Activated naive CD4-positive, alpha-beta T cell treated with anti-CD3 and anti-CD28 coated beads for 36 hours (primary cell): ENCODE measurements at places on chromosomes 3 and 15.
A peak's percentile ranks its signal among the peaks of the same experiment; 100 is the strongest.

GRCh38 chr15:69920221-69920620, 177.5 kb downstream of the TLE3 start:
- DNase-seq = no peak

- no peak for DNase-seq
Observed at GRCh38 chr3:29705906-29706844, 425.3 kb downstream of the RBMS3 start.

DNA sequence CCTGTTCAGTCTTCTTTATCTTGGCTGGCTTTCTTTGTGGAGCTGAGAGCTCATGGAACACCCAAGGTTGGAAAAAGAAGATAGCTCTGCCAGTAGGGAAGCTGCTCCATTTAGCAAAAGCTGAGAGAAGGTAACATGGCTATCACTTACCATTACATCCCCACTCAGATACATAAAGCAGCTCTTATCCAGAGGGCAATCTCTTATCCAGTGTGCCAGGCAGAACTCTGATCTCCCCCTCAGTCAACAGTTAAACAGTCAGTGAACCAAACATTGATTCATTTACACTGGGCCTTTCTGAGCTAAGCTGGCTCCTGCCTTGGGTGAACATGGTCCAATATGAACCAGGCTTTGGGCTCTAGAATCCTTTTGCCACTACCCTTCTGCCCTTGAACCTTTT, 624.2 kb downstream of the NTRK3 start:
- no peak for DNase-seq

- no peak for DNase-seq
Observed at GRCh38 chr3:133264920-133265319, 134.9 kb upstream of the BFSP2 start.

- DNase-seq = no peak
Observed at GRCh38 chr3:131928593-131928992, 106.2 kb downstream of the CPNE4 start.

DNA sequence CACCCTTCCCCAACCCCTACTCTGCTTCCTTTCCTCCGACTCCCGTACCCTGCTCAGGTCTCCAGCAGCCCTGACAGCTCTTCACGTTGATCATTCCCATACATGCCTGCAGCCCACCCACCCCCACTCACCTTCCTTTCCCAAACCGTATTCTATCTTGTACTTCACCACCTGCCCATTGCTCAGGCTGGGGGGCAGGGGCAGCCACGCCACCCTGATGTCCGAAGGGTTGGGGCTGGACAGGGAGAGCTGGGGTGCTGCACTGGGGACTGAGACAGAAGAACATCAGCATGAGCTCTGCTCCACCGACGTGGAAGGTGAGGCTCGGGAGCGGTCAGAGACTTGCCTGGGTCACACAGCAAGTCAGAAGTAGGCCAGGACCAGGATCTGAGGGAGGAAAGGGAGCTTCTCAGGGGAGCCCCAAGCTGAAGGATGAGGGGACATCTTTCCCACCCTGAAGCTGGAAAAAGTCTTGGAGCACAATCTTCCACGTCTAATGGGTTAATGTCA, 16.5 kb upstream of the IGDCC3 start:
- DNase-seq = no peak

- no peak for DNase-seq
Observed at GRCh38 chr3:46024131-46024530, 3.2 kb downstream of the XCR1 start.

GRCh38 chr3:197507081-197507480, 48.7 kb downstream of the BDH1 start:
- DNase-seq = no peak

DNA sequence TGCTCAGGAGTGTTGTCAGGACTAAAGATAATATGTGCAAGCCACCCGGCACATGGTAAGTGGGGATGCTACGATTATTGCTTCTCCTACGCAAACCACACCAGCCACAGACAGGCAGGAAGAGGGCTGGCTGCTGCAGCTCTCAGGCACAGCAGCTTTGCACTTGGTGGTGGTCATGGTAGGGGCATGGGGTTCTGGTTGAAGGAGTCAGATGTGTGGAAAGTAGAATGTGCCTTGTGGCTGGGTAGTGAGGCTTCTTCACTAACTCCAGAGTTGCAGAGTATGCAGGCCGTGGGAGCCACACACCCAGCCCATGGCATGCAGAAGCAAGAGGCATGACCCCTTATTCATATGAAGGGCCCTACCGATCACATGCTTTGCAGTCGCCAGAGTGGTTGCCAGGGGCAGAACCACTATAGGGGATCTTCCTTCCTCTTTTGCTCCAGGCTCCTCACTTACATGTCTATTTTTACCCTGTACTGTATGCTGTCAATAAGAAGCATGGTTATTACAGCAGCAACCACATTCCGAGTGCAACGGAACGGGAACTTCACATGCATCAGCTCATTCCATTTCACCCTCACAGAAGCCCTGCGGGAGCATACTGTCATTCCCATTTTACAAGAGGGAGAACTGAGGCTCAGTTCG, 59.2 kb upstream of the HERC1 start:
- DNase-seq = peak; percentile 85

DNA sequence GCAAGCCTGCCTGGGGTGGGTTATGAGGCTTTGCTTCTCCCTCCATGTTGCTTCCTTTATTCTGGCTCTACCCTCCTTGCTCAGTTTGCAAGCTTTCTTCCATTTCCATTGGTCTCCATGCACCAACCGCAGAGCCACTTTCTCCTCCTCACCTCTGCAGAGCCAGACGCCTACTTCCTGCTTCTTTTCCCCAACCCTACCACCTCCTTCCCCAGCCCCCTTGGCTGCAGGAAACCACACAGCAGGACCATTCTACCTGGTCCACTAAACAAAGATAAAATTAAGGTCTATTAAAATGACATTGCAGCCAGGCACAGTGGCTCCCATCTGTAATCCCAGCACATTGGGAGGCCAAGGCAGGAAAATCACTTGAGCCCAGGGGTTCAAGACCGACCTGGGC, 10.0 kb upstream of the CAV3 start:
- DNase-seq = no peak

DNA sequence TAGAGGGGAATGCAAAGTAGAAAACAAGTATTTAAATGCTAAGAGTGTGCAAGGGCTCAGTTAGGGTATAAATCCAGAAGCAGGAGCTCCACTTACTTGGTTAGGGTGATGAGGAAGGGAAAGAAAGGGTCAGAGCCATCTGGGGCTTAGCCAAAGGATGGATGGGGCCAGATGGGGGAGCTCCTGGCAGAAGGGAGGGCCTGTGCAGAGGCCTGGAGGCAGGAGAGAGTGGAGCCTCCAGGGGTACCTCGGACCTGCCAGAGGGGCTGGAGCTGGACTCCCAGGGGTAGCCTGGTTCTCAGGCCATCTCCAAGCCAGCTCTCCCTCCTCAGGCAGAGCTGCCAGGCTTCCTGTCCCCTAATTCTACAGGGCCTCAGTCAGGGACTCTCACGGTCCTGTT, 506.3 kb downstream of the SHQ1 start:
- no peak for DNase-seq

- DNase-seq = no peak
Observed at GRCh38 chr15:75178171-75178937, 23.3 kb upstream of the C15orf39 start.

DNA sequence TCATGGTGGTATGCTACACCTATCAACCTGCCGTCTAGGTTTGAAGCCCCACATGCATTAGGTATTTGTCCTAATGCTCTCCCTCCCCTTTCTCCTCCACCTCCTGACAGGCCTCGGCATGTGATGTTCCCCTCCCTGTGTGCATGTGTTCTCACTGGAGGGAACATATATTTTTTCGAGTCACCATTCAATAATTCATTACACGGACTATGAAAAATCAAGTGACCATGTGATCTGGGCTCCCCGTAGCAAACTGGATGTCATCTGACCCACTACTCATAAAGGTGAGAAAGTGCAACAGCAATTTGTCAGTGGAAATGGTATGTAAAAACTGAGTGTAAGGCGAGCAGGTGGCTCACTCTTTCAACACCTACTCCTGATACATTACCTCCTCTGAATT, 224.3 kb upstream of the RASGRP1 start:
- DNase-seq = no peak

DNA sequence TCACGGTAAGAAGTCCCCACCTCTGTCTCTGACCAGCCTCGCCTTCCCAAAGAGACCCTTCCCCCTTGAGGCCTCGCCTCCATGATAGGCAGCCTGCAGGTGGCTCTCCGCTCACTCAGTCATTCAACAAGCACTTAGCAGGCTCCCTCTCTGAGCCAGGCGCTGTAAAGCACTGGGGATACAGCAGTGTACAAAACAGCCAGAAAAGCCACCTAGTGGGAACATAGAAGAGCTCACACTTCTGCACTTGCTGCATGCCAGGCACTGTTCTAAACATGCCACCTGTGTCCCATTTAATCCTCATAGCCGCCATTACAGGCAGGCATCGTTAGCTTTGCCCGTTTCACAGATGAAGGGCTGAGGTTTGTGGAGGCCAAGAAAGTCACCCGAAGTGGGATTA, 56.0 kb downstream of the SEMA3G start:
- no peak for DNase-seq

DNA sequence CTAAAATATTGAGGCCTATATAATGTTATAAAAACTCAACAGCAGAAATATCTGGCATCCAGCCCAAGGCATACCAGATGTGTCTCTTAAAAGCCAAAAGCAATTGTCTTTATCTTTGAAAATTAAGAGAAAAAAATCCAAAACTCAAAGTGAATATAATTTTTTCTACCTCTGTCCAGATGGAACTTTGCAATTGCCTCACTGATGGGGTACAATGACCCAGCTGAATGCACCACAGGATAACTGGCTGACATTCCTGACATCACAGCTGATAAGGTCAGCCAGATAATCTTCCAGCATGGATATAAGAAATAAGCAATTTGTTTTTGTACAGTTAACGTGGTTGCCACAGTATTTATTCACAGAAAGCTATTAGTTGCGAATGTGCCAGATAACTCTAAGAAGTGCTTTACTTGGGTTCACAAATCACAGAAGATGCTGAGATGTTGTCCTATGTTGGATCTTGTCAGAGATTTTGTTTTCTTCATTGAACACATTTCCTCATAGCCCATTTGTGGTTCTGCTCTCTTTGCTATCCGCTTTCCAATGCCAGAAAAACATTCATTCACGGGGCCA, 566.9 kb upstream of the CCDC54 start:
- no peak for DNase-seq

DNA sequence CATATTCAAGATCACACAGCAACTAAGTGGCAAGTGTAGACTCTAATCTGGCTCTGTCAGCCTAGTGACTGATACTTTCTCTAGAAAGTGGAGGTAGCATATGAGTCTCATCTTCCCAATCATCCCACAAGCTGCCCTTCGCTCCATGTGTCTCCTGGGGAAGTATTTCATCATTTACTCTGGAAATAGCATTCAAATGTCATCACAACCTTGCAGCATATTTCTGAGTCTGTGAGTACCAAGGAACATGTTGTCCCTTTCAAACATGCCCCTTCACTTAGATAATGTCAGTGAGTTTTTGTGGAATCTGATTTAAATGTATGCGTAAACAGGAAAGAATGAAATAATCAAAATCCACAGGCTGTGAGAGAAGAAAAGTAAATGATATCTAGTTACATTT, 322.9 kb downstream of the SLC9A9 start:
- DNase-seq = no peak

DNA sequence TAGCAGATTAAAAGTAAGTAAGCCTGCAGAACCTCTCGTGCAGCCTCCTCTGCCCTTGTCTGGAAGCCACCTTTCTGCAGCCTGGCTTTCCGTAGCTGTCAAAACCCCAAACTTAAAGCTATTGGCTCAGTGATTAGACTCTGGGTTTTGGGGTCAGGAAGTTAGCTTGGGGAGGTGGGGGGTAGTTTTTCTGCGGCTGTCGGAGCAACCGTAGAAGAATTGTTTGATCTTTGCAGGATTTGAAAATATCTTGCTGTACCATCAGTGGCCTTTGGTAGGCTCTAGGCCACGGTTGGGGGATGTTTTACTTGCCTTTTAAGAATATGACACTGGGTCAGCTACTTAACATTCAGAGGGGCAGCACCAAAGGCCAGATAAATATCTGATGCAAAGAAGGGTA, 88.4 kb upstream of the RASGRP1 start:
- DNase-seq = peak; percentile 74

- DNase-seq = no peak
Observed at GRCh38 chr3:175392653-175393052, 533.5 kb downstream of the NAALADL2 start.

- no peak for DNase-seq
Observed at GRCh38 chr3:12049675-12050074, 45.5 kb downstream of the SYN2 start.

DNA sequence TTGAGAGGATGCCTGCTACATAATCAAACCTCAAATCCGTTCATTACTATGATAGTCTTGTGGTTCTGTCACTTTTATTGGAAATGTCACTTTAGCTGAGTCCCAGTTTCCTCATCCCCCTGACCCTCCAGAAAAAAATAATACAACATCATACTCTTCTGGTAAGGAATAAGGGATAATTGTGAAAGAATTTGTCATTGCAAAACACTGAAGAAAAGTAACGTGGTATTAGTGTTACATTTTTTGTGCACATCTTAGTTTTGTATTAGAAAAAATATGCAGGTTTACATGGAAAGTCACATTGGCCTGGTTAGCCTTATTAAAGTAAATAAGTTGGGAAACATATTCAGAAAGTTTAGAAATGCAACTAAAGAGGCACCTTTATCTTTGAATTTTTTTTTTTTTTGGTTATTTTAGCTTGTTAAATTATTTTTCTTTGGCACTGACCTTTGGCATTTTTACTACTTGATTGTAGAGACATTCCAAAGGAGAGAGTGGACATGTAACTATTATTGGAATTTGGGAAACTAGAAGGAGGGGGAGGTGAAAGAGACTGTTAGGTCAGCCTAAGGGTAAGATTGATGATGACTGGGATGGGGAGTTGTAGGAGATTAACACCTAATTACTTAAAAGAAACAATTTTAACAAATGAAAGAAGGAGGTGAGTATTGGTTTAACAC, 462.2 kb upstream of the RARB start:
- no peak for DNase-seq

DNA sequence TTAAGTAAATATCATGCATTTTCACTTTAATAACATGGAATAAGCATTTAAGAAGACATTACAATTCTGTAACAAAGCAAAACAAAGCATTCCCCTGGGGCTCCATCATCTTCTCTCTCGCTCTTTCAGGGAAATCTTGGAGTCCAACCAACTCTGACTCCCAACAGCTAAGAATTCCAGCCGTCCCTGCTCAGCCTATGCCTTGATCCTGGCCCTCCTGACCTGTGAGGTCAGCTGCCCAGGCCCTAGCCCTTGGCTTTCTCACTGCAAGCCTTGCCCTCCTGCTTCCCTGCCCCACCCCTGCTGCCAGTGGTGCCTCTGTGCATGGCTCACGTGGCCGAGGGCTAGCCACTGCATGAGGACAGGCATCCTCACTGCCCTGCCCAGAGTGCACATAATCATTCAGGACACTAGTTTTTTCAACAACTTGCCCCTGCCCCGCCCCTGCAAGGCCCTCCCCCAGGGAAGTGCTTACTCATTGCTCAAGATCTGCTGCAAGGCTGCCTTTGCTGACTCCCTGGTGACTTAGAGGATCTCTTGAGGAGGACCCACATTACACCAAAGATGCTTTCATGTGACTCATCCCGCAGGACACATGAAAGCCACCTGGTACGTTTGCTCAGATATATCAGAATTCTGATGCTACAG, 37.6 kb downstream of the MTMR10 start:
- DNase-seq = peak; percentile 22
